ENCODE measurements at places on chromosomes 13 and 19.

DNA sequence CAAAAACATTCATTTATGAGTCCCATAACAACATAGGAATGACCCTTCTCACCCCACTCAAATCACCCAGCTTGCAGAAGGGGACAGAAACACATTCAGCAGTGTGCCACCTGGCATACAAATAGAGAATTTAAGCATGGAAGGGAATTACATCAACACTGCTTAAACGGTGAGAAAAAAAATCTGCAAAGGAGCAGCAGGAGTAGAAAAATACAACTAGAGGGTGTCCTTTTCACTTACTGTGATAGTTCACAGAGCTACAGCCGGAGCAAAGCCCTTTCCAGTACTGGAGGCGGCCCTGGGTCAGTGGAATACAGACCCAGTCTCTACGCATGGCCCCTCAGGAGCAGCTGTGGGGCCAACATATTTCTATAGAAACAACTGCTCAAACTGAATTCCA lies 764.3 kb upstream of the ARGLU1 start:
- no peak for DNase-seq

DNA sequence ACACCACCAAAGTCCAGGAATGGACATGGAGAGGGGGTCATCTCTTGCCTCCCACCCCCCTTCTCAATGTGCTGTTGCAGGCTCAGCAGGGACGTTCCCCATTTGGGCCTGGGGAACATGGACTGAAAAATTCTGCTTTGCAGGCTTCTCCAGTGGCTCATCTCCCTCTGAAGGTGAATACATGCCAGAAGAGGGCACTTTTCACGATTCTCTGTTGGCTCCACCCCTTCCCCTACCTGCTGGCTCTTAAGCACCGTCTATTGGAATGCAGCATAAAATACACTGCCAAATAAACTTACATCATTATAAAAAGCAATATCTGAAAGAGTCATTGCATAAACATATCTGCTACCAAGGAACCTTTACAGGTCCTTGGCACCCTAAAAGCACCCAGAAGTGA lies 35.7 kb downstream of the NHLRC3 start:
- no peak for DNase-seq

DNA sequence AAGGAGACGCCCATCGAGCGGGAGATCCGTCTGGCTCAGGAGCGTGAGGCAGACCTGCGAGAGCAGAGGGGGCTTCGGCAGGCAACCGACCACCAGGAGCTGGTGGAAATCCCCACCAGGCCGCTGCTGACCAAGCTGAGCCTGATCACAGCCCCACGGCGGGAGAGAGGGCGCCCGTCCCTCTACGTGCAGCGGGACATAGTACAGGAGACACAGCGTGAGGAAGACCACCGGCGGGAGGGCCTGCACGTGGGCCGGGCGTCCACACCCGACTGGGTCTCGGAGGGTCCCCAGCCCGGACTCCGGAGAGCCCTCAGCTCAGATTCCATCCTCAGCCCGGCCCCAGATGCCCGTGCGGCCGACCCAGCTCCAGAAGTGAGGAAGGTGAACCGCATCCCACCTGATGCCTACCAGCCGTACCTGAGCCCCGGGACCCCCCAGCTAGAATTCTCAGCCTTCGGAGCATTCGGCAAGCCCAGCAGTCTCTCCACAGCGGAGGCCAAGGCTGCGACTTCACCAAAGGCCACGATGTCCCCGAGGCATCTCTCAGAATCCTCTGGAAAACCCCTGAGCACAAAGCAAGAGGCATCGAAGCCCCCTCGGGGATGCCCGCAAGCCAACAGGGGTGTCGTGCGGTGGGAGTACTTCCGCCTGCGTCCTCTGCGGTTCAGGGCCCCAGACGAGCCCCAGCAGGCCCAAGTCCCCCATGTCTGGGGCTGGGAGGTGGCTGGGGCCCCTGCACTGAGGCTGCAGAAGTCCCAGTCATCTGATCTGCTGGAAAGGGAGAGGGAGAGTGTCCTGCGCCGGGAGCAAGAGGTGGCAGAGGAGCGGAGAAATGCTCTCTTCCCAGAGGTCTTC lies 7.1 kb downstream of the MISP start:
- DNase-seq, result no peak

- no peak for DNase-seq
Measured at GRCh38 chr13:74134777-74135325, 647 bp upstream of the KLF12 start.

DNA sequence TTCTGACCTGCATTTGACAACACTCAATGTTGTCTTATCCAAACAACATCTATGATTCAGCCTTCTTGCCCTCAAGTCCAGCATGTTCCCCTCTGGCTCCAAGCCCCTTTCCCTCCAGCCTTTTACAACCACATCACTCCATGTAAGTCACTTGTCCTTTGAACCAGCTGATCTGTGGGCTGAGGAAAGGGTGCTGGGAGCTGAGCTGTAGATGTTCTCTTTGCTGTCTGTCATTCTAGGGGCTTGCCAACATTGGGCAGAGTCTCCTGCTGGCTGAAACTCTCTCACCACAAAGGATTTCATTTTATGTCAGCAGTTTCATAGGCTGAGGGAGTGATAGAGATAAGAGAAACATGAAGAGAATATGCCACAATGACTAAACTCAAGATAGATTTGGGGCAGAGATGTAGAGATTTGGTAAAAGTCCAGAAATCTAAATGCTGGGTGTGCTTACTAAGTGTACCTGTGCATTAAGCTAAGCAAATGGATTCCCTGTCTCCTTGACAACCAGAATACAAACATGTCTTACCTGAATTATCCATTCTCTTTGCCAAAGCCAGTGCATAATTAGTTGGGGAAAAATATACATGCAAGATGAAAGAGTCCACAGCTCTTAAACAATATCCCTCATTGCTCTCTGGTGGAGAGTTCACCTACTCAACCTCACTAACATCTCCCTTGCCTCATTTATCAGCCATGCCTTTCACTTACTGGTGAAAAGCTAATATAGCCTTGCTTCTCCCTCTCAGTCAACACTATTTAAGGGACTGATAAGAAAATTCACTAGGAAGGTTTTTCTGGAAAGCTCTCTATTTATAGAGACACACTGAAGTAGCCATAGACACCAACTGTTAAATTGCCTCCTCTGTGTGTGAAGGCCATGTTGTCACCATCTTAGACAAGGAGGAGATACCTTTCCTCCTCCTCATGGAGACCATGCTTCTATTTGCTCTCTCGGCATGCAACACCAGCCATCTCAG lies 175.5 kb upstream of the SERP2 start:
- DNase-seq, result no peak

GRCh38 chr19:58063712-58064111 lies 4.6 kb downstream of the ZNF135 start:
- DNase-seq, result no peak

GRCh38 chr19:18519962-18520847 lies 1.7 kb downstream of the ELL start:
- DNase-seq, result no peak

- no peak for DNase-seq
Measured at GRCh38 chr13:102510072-102510471, 86.7 kb upstream of the TPP2 start.

GRCh38 chr13:34731486-34731885 lies 210.6 kb upstream of the NBEA start:
- DNase-seq, result no peak

- no peak for DNase-seq
Measured at GRCh38 chr13:83168590-83168989, 713.7 kb downstream of the SLITRK1 start.

DNA sequence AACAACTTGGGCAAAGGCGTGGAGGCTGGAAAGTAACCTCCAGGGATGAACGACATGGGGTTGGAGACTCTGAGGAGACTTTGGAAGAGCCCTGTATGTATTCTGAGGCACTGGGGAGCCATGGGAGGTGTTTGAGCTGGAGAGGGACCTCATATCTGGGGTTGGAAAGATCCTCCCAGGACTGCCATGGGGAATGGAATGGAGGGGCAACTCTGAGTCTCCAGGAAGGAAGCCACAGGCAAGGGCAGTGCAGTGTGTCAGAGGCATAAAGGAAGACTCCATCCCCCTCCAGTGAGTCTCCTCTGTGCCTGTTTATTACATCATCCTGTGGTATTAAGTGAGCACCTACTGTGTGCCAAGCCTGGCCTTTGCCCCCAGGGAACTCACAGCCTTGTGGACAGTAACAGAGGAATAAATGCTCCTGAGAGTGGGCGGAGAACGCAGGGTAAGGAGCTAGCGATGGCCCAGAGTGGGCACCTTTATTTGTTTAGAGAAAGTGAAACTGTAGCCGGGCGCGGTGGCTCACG lies 7.7 kb downstream of the PEAK3 start:
- no peak for DNase-seq

- DNase-seq, result no peak
Measured at GRCh38 chr19:46931202-46931601, 70.4 kb downstream of the ARHGAP35 start.

- DNase-seq, result no peak
Measured at GRCh38 chr13:88303157-88303556, 632.0 kb downstream of the SLITRK5 start.

DNA sequence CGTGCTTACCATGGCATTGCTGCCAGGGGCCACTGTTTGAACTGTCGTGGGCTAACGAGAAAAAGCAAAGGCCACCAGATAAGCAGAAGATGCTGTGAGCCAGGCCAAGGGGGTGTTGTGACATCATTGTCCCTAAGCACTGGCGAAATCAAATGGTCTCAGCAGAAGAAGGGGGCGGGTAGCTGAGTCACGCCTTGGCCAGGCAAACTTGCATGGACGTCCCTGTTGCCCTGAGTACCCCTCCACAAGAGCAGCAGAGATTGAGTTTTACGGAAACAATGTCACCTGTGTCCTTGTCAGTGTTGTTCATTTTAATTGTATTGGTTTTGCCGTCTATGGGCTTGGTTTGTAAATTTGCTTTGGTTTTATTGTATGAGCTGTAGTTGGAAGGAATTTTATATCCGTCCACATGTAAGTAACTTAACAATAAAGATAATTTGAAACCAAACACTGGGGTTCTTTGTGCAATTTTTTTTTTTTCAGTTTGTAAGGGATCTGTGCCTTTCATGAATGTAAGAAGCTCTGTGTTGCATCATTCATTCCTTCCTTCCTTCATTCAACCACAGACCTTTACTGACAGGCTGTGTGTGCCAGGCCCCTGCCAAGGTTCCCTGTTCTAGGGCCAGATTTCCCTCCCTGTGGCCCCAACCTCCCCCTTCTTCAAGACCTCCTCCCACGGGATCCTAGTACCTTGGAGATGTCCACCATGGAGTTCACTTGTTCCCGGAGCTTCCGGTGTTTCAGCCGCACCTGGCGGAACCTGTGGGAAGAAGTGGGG lies 12.3 kb downstream of the KCNN4 start:
- no peak for DNase-seq

GRCh38 chr13:76533251-76533650 lies 353.0 kb downstream of the KCTD12 start:
- DNase-seq, result no peak

GRCh38 chr19:34788074-34788473 lies 15.1 kb upstream of the ZNF599 start:
- DNase-seq, result no peak

GRCh38 chr13:89755729-89756492 lies 1591.6 kb upstream of the MIR17HG start:
- no peak for DNase-seq

GRCh38 chr13:114140131-114140905 lies 7.9 kb upstream of the RASA3 start:
- no peak for DNase-seq

DNA sequence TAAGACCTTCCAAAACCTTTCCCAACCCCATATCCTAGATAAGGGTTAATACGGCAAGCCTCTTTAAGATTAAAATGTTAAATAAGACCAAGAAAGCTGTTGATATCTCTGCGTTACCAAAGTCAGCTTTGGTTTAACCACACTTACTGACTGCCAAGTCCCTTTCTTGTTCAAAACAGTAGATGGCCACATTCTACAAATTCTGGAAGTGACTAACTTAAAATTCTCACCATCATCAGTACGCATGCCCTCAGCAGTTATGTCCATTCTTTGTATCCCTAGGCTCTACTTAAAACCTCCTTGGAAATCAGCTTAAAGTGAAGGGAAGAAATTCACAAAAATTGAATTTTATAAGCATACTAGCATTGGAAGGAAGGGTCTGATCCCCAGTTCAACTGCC lies 23.6 kb downstream of the SOHLH2 start:
- no peak for DNase-seq

DNA sequence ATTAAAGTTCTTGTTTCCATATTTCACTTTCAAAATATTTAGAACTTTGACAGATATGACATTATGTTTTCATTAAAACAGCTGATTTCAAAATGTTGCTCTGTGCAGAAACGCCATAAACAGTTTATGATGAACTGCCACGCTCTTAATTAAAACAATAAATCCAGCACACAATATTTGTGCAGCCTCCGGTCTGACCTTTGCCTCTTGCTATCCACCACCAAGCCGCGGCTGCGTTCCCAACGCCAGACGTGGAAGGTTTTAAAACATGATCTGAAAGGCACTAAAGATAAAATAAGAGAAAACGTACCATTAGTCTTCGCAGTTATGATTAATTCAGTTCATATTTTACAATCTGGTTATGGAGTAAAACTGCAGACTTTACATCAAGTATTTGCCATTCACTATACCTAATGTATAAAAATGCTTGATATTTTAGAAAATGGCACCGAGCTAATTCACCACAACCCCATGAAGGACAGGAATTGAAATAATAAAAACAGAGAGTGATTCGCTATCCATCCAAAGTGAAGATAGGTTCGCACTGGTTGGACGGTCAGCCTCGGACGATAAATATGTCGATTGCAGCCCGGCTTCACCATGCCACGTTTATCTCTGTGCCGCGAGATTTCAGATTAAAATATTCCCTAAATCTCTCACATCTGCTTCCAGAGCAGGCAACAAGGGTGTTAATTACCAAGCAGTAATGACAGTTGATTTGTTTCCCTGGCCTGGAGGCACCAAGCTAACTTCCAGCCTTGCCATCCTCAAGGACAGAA lies 103.3 kb upstream of the ZNF507 start:
- DNase-seq, result no peak

GRCh38 chr13:64477146-64477545 lies 2753.0 kb downstream of the PCDH9 start:
- no peak for DNase-seq

DNA sequence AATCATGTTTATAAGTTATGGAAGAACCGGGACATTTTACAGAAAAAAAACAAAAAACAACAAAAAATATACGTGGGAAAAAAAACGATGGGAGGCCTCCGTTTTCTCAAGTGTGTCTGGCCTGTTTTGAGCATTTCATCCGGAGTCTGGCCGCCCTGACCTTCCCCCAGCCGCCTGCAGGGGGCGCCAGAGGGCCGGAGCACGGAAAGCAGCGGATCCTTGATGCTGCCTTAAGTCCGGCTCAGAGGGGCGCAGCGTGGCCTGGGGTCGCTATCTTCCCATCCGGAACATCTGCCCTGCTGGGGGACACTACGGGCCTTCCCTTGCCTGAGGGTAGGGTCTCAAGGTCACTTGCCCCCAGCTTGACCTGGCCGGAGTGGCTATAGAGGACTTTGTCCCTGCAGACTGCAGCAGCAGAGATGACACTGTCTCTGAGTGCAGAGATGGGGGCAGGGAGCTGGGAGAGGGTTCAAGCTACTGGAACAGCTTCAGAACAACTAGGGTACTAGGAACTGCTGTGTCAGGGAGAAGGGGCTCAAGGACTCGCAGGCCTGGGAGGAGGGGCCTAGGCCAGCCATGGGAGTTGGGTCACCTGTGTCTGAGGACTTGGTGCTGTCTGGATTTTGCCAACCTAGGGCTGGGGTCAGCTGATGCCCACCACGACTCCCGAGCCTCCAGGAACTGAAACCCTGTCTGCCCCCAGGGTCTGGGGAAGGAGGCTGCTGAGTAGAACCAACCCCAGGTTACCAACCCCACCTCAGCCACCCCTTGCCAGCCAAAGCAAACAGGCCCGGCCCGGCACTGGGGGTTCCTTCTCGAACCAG lies 1.8 kb upstream of the APOE start:
- peak; percentile 41 for DNase-seq

- no peak for DNase-seq
Measured at GRCh38 chr19:29003641-29004409, 209.1 kb downstream of the UQCRFS1 start.

GRCh38 chr19:55447421-55448174 lies 4.5 kb upstream of the SHISA7 start:
- no peak for DNase-seq

All from activated CD8-positive, alpha-beta memory T cell treated with anti-CD3 and anti-CD28 coated beads for 4 hours (primary cell).